ENCODE measurements at places on chromosomes 7 and 10.

GRCh38 chr10:124482236-124482800 lies 20.7 kb downstream of the LHPP start:
- no peak for DNase-seq

GRCh38 chr10:5443429-5443828 lies 31.1 kb downstream of the NET1 start:
- DNase-seq: no peak

DNA sequence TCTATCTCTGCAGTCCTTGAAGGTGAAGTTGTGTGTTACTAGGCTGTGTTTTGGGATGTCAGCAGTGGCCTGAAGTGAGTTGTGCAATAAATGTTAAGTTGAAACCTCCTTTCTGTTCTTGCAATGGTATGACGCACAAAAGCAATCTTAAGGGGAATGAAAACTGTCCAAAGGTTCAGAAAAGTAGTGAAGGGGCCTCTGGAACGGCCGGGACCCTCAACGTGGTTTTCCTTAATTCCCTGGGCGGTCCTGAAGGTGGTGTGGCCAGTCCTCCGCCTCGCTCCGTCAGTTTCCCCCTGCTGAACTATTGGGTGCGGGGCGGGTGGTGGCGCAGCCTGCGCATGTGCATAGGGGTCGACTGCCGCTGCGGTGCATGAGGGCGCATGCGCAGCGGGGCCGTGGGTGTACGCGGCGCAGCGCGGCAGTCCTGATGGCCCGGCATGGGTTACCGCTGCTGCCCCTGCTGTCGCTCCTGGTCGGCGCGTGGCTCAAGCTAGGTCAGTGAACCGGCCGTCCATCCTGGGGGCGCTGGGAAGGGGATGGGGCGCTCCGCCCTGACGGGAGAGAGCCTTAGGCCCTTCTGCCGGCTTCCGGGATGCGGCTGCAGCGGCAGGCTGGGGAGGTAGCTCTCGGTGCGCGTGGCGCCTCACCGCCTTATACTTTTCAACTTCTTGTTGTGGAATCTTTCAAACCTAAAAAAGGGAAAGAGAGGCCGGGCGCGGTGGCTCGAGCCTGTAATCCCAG lies at the start of gene SUMF2:
Gene SUMF2, plus strand, starts transcription at position 405 of the 744 bp plus-strand sequence. Its CDS starts 26 bp downstream, at position 431.
- DNase-seq: peak; percentile 85

DNA sequence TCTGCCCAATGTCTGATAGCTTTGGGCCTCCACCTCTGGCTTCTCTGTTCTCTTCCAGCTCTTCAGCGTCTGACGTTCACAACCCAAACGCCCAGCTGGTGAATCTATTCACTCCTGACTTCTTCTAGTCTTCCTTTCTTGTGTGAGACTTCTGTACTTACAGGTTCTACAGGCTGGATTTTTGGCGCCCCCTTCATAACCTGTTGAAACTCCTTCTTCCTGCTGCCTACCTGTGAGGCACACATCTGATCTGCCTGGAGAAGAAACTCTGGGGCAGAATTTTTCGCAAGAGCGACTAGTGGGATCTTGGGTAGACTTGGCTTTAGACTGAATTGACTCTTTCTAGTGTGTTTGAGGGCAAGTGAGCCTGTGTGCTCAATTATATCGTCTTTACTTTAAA lies 249.3 kb downstream of the REEP3 start:
- DNase-seq: no peak

DNA sequence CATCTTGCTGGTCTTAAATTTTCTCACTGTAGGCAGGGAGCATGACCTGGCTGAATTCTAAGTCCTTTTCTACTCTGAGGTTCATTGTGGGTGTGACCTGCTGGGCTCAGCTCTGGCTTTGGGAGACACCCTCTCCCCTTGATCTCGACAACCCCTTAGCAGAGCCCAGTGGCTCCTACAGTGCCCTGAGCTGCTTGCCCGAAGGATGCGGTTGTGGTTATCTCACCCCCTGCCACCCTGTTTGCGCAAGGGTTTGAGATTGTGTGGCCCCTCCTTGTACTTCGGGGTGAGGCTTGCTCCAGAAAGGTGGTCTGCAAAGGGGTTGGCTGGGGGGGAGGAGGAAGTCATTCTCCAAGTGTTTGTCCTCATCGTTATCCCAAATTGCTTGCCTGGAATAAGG lies 55.3 kb downstream of the TCF7L2 start:
- DNase-seq: no peak

Measured in activated T-helper 1 cell treated with Interleukin-2 at 50 U/mL for 16 hours (primary cell).